Vagina (tissue), 2 donors: ENCODE measurements at places on chromosomes 4 and X. TPM values are rescaled to one million over a fixed set of nuclear protein-coding genes. Genes with fewer than 3 reads are reported as not detected.
A peak's percentile ranks its signal among the peaks of the same experiment; 100 is the strongest.

DNA sequence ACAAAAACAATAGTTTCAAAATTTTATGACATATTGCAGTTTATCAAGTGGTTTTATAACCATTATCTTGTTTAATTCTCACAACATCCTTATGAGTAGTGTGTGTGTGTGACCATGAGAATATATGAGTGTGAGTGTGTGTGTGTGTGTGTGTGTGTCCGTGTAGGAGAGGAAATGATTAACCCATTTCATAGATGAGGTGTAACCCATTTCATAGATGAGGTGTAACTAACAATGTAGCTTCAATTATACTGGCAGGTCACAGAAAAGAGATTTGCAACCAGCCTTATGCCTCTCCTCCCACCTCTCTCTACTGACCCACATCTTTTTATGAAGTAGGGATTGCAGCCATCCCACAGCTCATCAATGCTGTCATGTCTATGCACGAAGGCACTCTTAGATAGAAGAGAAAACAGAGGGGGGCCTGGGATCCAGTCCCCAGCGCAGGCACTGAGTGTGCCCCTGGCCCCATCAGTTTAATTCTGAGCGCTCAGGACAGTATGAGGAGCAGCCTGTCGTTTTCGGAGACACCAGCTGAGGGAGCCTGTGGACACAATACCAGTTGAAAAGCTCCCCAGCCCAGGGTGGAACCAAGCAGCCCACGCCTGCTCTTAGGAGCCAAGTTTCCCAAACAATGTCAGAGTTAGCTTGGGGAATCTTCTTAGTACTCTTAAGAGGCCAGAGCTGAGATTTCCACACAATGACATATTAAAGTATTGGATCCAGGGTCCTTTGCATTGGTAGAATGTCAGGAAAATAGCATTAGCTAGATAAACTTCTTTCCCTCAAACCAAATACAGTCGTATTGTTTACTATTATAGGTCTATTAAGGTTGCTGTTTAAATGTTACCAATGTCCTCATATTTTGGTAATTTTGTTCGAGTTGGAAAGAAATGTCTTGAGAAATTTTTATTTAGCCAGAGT is 88.6 kb downstream of the PALLD start:
- DNase-seq = peak; percentile 93

- DNase-seq = no peak
These were observed 931.0 kb downstream of the STIM2 start for GRCh38 chr4:27791640-27792039.

RASSF6 gene
- 16.9 TPM for total RNA-seq

IL2RG gene
- total RNA-seq = 4.2 TPM

CFI gene
- 15.0 TPM for total RNA-seq

GRCh38 chrX:18951032-18951431 is 32.9 kb downstream of the PHKA2 start:
- DNase-seq = no peak
